ENCODE measurements at places on chromosomes 4 and X.

DNA sequence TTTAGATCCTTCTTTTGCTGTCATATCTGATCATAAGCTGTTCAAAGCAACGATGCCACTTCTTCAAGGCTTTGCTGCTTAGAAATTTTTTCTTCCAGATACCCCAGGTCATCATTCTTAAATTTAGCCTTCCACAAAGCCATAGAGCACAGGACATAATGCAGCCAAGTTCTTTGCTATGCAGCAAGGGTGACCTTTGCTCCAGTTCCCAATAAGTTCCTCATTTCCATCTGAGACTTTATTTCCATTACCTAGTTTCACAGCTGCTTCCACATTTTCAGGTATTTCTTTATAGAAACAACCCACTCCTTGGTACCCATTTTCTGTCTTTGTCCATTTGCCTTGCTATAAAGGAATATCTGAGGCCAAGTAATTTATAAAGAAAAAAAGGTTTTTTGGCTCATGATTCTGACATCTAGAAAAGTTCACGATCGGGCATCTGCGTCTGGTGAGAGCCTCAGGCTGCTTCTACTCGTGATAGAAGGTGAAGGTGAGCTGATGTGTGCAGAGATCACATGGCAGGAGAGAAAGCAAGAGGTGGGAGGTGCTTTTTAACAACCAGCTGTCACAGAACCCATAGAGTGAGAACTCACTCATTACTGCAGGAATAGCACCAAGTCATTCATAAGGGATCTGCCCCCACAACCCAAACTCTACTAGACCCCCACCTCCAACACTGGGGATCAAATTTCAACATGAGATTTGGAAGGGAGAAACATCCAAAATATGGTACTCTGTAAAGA lies 11.8 kb upstream of the TASL start:
- no peak for DNase-seq

DNA sequence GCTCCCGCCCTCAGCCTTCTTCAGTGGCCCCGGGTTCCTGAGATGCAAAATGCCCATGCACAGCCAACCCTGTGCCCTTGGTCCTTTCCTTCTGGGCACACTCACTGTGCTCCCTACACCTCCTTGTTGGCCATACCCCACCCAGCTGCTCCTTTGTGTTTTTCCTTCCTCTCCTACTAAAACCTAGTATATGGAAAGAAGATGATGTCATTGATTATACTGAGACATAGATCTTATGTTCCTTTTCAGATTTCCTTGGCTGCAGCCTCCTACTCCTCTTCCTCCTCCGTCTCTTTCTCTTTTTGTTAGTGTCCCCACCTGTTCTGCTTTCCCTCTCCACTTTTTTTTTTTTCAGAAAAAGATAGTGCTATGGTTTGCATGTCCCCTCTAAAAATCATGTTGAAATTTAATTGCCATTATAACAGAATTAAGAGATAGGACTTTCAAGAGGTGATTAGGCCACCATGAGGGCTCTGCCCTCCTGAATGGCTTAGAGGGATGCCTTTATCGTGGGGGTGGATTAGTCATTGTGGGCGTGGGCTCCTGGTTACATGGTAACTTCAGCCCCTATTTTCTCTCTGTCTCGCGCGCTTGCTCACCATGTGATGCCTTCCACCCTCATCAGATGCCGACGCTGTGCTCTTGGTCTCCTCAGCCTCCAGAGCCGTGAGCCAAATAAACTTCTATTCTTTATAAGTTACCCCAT lies 254.9 kb upstream of the GATB start:
- DNase-seq = no peak

DNA sequence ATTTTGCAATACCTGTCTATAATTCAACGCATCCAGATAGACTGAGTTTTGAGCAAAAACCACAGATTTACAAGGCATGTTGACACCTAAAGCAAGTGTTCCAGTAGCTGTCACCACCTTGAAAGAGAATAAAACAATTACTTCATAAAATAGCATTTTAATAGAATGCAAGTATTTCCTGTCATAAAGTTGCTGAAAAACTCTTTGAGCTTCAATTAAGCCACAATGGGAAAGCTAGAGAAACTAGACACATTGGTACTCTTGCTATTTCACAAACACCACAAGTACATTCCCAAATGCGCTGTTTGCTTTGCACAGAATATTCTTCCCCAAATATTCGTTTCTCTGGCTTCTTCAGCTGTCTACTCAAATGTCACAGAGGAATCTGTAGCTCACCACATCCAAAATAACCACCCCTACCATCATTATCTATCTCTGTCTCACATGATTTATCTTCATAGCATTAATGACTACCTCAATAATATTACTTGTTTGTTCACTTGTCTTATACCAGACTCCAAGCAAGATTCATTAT lies 70.3 kb downstream of the DDX60 start:
- DNase-seq = no peak

DNA sequence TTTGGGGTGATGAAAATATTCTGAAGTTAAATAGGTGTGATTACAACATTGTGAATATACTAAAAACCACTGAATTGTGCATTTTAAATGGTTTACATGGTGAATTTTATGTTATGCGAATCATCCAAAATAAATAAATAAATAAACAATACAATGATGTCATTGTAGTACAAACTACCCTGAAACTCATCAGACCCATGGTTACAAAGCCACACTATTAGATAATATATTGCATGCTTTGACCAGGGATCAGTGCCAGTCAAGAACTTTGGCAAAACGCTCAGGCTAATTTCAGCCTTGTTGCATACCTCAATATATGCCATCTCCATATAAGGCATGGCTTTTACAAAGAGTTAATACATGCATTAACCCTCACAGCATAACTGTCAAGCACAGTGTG lies 45.5 kb upstream of the XIAP start:
- DNase-seq = no peak

DNA sequence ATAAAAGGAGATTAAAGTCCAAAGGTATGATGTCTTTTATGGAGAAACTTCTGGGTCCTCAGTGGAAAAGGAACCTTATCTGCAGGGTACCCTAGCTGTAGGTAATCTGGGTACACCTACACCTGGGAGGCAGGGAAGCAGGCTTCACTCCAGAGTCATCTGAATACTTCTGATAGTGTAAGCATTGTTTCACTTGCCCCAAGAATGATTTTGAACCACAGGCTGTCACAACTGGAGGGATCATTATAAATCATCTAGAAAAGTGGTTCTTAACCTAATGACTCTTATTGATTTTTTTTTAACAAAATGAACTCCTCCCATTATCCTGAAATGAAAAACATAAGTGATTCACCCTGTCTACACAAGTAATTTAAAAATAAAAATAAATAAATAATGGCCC lies 44.0 kb upstream of the STK26 start:
- DNase-seq = no peak

DNA sequence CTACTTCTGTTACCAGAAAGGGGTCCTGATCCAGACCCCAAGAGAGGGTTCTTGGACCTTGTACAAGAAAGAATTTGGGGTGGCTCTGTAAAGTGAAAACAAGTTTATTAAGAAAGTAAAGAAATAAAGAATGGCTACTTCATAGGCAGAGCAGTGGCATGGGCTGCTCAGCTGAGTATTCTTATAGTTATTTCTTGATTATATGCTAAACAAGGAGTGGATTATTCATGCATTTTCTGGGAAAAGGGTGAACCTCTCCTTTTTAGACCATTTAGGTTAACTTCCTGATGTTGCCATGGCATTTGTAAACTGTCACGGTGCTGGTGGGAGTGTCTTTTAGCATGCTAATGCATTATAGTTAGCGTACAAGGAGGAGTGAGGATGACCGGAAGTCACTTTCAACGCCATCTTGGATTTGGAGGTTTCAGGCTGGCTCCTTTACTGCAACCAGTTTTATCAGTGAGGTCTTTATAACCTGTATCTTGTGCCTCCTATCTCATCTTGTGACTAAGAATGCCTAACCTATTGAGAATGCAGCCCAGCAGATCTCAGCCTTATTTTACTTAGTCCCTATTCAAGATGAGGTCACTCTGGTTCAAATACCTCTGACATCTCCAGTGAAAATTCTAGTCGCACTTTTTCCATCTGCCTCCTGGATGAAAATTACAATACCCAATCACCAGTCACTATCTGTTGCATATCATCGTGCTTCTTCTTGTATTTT lies 15.5 kb upstream of the TDO2 start:
- no peak for DNase-seq

DNA sequence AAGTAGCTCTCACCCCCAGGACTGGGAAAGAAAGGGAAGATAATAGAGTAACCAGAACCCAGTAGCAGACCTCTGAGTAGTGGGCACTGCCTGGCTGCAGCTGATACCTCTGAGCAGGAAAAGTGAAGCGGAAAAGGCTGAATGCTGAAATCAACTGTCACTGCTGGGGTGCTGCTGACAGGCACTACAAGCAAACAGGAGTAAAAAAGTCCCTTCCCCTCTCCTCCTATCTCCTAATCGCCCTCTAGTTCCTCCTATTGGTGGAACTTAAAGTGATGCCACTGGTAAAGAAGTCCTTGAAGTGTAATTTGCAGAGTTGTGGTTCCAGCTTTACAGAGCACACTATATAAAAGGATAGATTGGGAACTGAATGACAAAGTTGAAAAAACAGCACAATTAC lies 32.8 kb upstream of the GLRB start:
- no peak for DNase-seq

Data from 8988T (cell line).